MG63 (cell line): ENCODE measurements at places on chromosomes 13 and 19. TPM values are rescaled to one million over a fixed set of nuclear protein-coding genes. Genes with fewer than 3 reads are reported as not detected.

The LGALS14 gene
- not detected in 2 replicates for total RNA-seq

The ZNF614 gene
- total RNA-seq, result 3.1 and 9.7 TPM in 2 replicates

The SIGLEC8 gene
- not detected in 2 replicates for total RNA-seq

The SPRYD7 gene
- 14.8 and 28.1 TPM in 2 replicates for total RNA-seq

The NPHS1 gene
- not detected in 2 replicates for total RNA-seq

The ATP8A2 gene
- not detected in 2 replicates for total RNA-seq

The KLK15 gene
- total RNA-seq, result not detected in 2 replicates

The EID2B gene
- total RNA-seq, result 4.0 and 5.5 TPM in 2 replicates
